A549 treated with Mapracorat at 1 μM for 4 hours (cell line): ENCODE measurements at places on chromosomes 13 and 19. TPM values are rescaled to one million over a fixed set of nuclear protein-coding genes. Genes with fewer than 3 reads are reported as not detected.

Gene PSG3
- total RNA-seq = 0.07 to 0.18 TPM (median 0.14 TPM) in 3 of 5 replicates, not detected in the others

Gene TNFSF11
- not detected in 5 replicates for total RNA-seq

Gene SYT3
- total RNA-seq = 0.33 to 1.0 TPM (median 0.50 TPM) in 5 replicates

Gene SSC5D
- 0.53 to 0.93 TPM (median 0.61 TPM) in 5 replicates for total RNA-seq

Gene CFD
- 10.4 to 27.5 TPM (median 22.2 TPM) in 5 replicates for total RNA-seq

Gene ZNF626
- not detected in 5 replicates for total RNA-seq

Gene LGI4
- total RNA-seq = 0.08 to 0.30 TPM (median 0.17 TPM) in 5 replicates

Gene IL4I1
- 0.35 to 0.71 TPM (median 0.59 TPM) in 5 replicates for total RNA-seq

Gene ZNF45
- total RNA-seq = 9.7 to 11.6 TPM (median 9.9 TPM) in 5 replicates

Gene IRGC
- total RNA-seq = not detected in 5 replicates

Gene HIPK4
- total RNA-seq = 0.17 to 0.38 TPM (median 0.26 TPM) in 5 replicates

Gene ADGRE3
- total RNA-seq = not detected in 5 replicates

Gene CEBPA
- total RNA-seq = 5.3 to 10.2 TPM (median 8.8 TPM) in 5 replicates

Gene NTF4
- total RNA-seq = 0.35 to 1.6 TPM (median 0.63 TPM) in 5 replicates

Gene RFPL4A
- 0.35 to 0.58 TPM (median 0.41 TPM) in 5 replicates for total RNA-seq

Gene C19orf85
- total RNA-seq = not detected in 5 replicates

Gene CACTIN
- total RNA-seq = 12.1 to 19.2 TPM (median 18.9 TPM) in 5 replicates

Gene PCSK4
- 0.52 to 1.2 TPM (median 1.0 TPM) in 5 replicates for total RNA-seq

Gene TNNT1
- total RNA-seq = 107 to 150 TPM (median 135 TPM) in 5 replicates

Gene CCDC169
- total RNA-seq = 0.20 to 0.59 TPM (median 0.36 TPM) in 5 replicates

Gene EEF1AKMT1
- total RNA-seq = 3.3 to 6.5 TPM (median 4.9 TPM) in 5 replicates

Gene NAPSA
- total RNA-seq = 0.55 to 1.6 TPM (median 1.1 TPM) in 5 replicates

Gene CUL4A
- 47.9 to 54.7 TPM (median 53.7 TPM) in 5 replicates for total RNA-seq

Gene NEK5
- 0.07 to 0.09 TPM (median 0.08 TPM) in 4 of 5 replicates, not detected in the other for total RNA-seq

Gene ZNF256
- total RNA-seq = 0.85 to 1.4 TPM (median 1.1 TPM) in 5 replicates

Gene SERP2
- total RNA-seq = not detected in 5 replicates

Gene CPAMD8
- 0.08 to 0.13 TPM (median 0.13 TPM) in 3 of 5 replicates, not detected in the others for total RNA-seq

Gene C2CD4C
- 0.30 to 0.73 TPM (median 0.51 TPM) in 5 replicates for total RNA-seq

Gene CSNK1G2
- 37.4 to 53.6 TPM (median 52.0 TPM) in 5 replicates for total RNA-seq

Gene HSPBP1
- 118 to 150 TPM (median 135 TPM) in 5 replicates for total RNA-seq

Gene OR7C1
- total RNA-seq = not detected in 5 replicates

Gene DIRAS1
- 3.1 to 4.9 TPM (median 4.2 TPM) in 5 replicates for total RNA-seq

Gene TEKTIP1
- total RNA-seq = not detected in 5 replicates

Gene NUP58
- 15.3 to 21.1 TPM (median 17.6 TPM) in 5 replicates for total RNA-seq

Gene SBNO2
- 23.2 to 39.6 TPM (median 36.2 TPM) in 5 replicates for total RNA-seq

Gene JAK3
- total RNA-seq = 0.18 to 0.41 TPM (median 0.29 TPM) in 5 replicates

Gene TMPRSS9
- 0.04 to 0.08 TPM (median 0.05 TPM) in 3 of 5 replicates, not detected in the others for total RNA-seq

Gene PSG1
- 0.13 to 0.33 TPM (median 0.17 TPM) in 5 replicates for total RNA-seq

Gene KIR3DL1
- total RNA-seq = not detected in 5 replicates

Gene SHC2
- total RNA-seq = 0.60 to 1.8 TPM (median 1.4 TPM) in 5 replicates

Gene ZIM2
- total RNA-seq = not detected in 5 replicates

Gene ZNF431
- 2.6 to 4.5 TPM (median 3.4 TPM) in 5 replicates for total RNA-seq

Gene TSSK6
- 0.66 to 2.2 TPM (median 1.9 TPM) in 5 replicates for total RNA-seq

Gene UNC13A
- total RNA-seq = 1.3 to 2.0 TPM (median 1.7 TPM) in 5 replicates

Gene CEACAM4
- not detected in 5 replicates for total RNA-seq

Gene ICAM5
- total RNA-seq = 0.29 to 1.4 TPM (median 1.1 TPM) in 5 replicates

Gene ICAM4
- not detected in 5 replicates for total RNA-seq

Gene CEACAM6
- total RNA-seq = 15.4 to 23.8 TPM (median 19.9 TPM) in 5 replicates
